ENCODE measurements at places on chromosomes 11 and 22. TPM values are rescaled to one million over a fixed set of nuclear protein-coding genes. Genes with fewer than 3 reads are reported as not detected.

Gene TENM4
- polyA plus RNA-seq, result 4.1 TPM

Gene KCTD14
- polyA plus RNA-seq, result 1.1 TPM

Gene OR2AG1
- polyA plus RNA-seq, result not detected

Gene PRSS23
- polyA plus RNA-seq, result 1.2 TPM

Gene OR2AG2
- not detected for polyA plus RNA-seq

Gene CD59
- polyA plus RNA-seq, result 328 TPM

Gene SELENOM
- 41.1 TPM for polyA plus RNA-seq

Gene MCM5
- polyA plus RNA-seq, result 33.8 TPM

Gene CCND1
- 48.5 TPM for polyA plus RNA-seq

Gene LRRC4C
- polyA plus RNA-seq, result 0.12 TPM

Gene FAM181B
- 0.51 TPM for polyA plus RNA-seq

Gene BTBD18
- not detected for polyA plus RNA-seq

Gene TSGA10IP
- polyA plus RNA-seq, result not detected

Gene OR9Q2
- polyA plus RNA-seq, result not detected

Gene GAL3ST1
- 0.14 TPM for polyA plus RNA-seq

Gene IL10RA
- 2.0 TPM for polyA plus RNA-seq

Gene SLC17A6
- not detected for polyA plus RNA-seq

Gene TRIM51
- not detected for polyA plus RNA-seq

Gene PANX3
- not detected for polyA plus RNA-seq

Gene GGT5
- 7.1 TPM for polyA plus RNA-seq

Gene LRP5
- 16.0 TPM for polyA plus RNA-seq

Gene TSPAN18
- polyA plus RNA-seq, result 3.1 TPM

Gene GUCY1A2
- polyA plus RNA-seq, result 0.04 TPM

Gene PARVG
- polyA plus RNA-seq, result 3.1 TPM

Gene PRAME
- polyA plus RNA-seq, result not detected

Gene OR52J3
- polyA plus RNA-seq, result not detected

Gene FGF4
- polyA plus RNA-seq, result not detected

Gene CRYBB3
- 0.33 TPM for polyA plus RNA-seq

Gene MMP3
- polyA plus RNA-seq, result 0.01 TPM

Gene APOBEC3A
- 5.6 TPM for polyA plus RNA-seq
